NCI-H524 treated with DMSO at 0.1 percent for 48 hours (cell line): ENCODE measurements at places on chromosomes 4 and X.

GRCh38 chr4:135357091-135357490, 1155.5 kb upstream of the PABPC4L start:
- DNase-seq = no peak

- no peak for DNase-seq
Observed at GRCh38 chrX:155985208-155985607, 12.3 kb upstream of the IL9R start.

GRCh38 chr4:90318193-90318592, 191.0 kb downstream of the CCSER1 start:
- DNase-seq = no peak

GRCh38 chrX:154373340-154374306, 811 bp downstream of the FLNA start:
- no peak for DNase-seq

DNA sequence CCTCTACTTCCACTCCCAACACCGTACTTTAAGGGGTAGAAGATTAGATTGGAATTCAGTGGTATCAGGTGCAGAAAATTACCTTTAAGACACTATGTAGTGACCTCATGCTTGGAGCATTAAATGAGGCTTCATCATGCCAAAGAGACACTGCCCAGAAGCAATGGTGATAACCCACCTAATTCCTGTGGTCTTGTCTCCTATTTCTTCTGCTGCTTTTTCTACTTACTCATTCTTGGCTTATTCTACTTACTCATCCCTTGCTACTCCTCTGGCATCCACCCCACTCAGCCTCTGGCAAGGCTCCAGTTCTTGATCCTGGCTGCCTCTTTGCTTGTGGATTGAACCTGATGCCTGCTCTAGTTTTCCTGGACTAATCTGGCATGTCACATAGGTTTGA, 62.3 kb upstream of the ADAMTS3 start:
- no peak for DNase-seq

DNA sequence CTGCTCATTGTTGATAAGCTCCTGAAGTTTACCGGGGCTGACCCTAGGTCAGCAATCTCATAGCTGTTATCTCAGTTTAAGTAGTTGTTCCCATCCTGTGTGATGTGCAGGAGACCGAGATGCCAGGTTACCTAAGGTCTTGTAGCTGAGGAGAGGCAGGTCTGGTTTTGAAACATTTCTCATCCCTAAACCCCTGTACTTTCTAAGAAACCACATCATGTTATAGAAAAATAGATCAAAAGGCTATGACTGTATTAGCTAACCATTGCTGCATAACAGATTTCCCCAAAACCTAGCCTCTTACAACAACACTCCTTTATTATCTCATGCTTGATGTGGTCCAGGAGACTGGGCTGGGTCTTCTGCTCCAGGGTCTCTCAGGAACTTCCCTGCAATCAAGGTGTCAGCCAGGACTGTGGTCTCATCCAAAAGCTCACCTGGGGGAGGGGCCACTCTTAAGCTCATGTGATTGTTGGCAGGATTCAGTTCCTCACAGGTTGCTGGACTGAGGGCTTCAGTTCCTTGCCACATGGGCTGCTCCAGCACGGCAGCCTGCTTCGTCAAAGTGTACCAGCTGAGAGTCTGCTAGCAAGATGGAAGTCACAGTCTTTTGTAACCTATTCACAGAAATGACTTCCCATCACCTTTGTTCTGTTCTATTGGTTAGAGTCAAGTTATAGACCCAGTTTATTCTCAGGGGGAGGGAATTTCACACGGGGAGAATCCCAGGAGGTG, 60.9 kb upstream of the CLCN4 start:
- no peak for DNase-seq

GRCh38 chr4:174152717-174153466, 130.6 kb downstream of the FBXO8 start:
- DNase-seq = no peak

- DNase-seq = no peak
Observed at GRCh38 chr4:126375462-126376054, 1060.8 kb downstream of the FAT4 start.

DNA sequence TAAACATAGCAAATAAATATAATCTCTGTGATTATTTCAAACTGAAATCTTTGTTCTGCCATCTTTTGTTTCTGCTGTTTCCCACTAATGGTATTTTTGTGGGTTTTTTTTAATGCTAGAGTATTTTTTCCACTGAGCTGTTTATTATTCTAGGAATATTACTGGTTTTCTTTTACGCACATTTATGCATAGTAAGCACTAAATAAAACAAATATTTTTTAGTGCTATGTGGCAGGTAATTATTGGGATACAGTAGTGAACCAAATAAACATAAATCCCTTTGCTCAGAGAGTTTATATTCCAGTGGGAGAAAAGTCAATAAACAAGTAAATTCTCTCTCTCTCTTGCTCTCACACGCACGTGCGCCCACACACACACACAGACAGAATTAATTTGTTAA, 397.4 kb downstream of the PRDM5 start:
- no peak for DNase-seq

- DNase-seq = no peak
Observed at GRCh38 chrX:141787655-141788054, 50.5 kb upstream of the MAGEC3 start.

- DNase-seq = no peak
Observed at GRCh38 chrX:97766501-97767095, 882.9 kb downstream of the RPA4 start.

DNA sequence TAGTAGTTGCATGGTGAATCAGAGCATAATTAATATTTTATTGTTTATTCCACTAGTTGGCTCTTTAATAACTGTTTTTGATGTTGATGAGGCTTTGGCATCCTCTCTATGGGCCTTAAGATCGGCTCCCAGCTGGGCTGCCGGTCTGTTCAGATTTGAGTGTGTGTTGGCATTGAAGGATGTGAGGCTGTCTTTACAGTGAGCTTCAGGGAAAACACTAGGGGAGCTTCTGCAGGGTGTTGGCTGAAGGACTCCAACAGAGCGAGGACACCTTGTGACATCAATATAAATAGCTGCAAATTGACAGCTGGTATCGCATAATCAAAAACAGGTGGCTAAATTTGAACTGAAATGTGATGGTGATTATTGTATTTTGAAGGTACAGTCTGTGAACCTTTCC, 322.0 kb downstream of the FSTL5 start:
- peak; percentile 74 for DNase-seq

GRCh38 chr4:6474705-6475457, 2.5 kb upstream of the PPP2R2C start:
- DNase-seq = no peak

- no peak for DNase-seq
Observed at GRCh38 chr4:90165883-90166282, 38.7 kb downstream of the CCSER1 start.
